ENCODE measurements at places on chromosomes 1 and 21. TPM values are rescaled to one million over a fixed set of nuclear protein-coding genes. Genes with fewer than 3 reads are reported as not detected.

DNA sequence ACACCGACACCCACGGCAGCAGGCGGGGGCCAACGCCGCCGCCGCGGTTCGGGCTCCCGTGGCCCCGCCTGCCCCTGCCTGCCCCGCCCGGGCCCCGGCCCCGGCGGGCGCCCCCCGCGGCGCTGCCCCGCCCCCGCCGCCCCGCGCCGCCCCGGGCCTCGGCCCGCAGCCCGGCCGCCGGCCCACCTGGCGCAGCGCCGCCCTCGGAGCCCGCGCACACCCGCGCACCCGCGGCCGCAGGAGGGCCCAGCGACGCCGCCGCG is at the start of gene WNT3A:
Gene WNT3A, plus strand, starts transcription at position 213 of the 263 bp plus-strand sequence. CDS start 131 bp downstream, outside the sequence.
- no peak for DNase-seq
- H3K27me3 ChIP-seq = no peaks in the 10 kb centered on the region
- no peaks in the 10 kb centered on the region for H3K36me3 ChIP-seq
- peaks cover 12% of the 10 kb centered on the region for H3K4me1 ChIP-seq
- H3K27ac ChIP-seq = no peak within 1 kb of the TSS
- H3K4me3 ChIP-seq = peak within 1 kb of the TSS; percentile 26

GRCh38 chr1:1980467-1981141 is 23.0 kb downstream of the CFAP74 start:
- no peaks in the 10 kb centered on the region for H3K4me1 ChIP-seq
- no peak for DNase-seq
- H3K4me3 ChIP-seq = no peak overlapping the region
- H3K36me3 ChIP-seq = no peaks in the 10 kb centered on the region

DNA sequence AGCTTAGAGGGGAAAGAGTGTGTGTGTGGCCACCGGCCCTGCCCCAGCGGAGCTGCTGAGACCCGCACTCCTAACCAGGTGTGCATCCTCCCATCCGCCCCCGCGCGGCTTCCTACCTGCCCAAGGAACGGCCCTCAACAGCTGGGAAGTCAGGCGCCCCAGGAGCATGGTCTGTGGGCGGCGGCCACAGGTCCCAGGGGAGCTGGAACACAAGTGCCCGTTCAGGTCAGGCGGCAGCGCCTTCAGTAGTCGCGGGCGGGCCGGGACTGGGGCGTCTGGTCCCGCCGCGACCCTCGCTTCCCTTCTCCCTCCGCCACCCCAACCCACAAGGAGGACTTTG is 448 bp downstream of the AURKAIP1 start:
- no peaks in the 10 kb centered on the region for H3K27me3 ChIP-seq
- peaks cover 9% of the 10 kb centered on the region for H3K36me3 ChIP-seq
- peak overlapping the region; percentile 99 for H3K4me3 ChIP-seq
- DNase-seq = no peak

DNA sequence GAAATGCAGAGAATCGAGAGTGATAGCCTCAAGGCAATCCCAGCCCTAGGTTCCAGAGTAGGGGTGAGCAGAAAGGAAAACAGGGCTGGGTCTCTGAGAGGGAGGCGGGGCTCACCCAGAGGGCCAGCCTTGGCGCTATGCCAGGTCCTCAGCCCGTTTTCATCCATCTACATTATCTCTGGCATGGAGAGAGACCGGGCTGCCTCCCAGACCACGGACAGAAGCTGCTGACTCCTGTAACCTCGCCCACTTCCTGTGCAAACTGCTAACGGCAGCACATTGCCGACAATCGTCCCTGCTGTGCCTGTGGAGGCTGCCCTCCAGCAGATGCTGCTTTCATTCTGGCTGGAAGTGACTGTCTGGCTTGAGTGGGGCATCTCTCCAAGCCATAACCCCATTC is 569.1 kb downstream of the NPHP4 start:
- H3K36me3 ChIP-seq = no peaks in the 10 kb centered on the region
- no peak overlapping the region for H3K4me3 ChIP-seq
- no peak overlapping the region for H3K27ac ChIP-seq

DNA sequence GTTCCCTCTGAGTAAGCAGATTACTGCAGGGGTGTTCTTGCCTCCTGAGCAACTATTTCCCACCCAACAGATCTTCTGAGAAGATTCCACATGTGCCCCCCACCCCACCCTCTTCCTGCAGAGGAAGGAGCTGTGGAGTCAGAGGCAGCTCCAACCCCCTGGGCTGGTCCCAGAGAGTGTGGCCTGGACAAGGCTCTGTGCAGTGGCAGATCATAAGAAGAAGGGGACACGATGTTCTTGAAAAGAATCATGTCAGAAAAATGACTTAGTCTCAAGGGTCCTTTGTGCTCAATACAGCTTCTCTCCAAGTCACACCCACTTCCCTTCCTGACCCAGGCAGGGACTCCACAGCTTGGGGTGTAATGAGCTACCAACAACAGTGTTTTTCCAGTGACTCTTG is 95.2 kb downstream of the SYF2 start:
- no peak overlapping the region for H3K4me3 ChIP-seq
- no peak for DNase-seq
- no peak overlapping the region for H3K27ac ChIP-seq
- no peaks in the 10 kb centered on the region for H3K36me3 ChIP-seq

Gene CCT8
- 81.3 TPM for total RNA-seq

Gene TNFRSF14
- total RNA-seq = 49.6 TPM
